Progenitor cell of endocrine pancreas (in vitro differentiated cells): ENCODE measurements at places on chromosomes 3 and 15. TPM values are rescaled to one million over a fixed set of nuclear protein-coding genes. Genes with fewer than 3 reads are reported as not detected.

The LRRC31 gene
- 0.67 and 1.2 TPM in 2 replicates for total RNA-seq

The ABHD6 gene
- total RNA-seq, result 5.9 and 6.1 TPM in 2 replicates

The DALRD3 gene
- total RNA-seq, result 44.1 and 45.5 TPM in 2 replicates

The PLSCR5 gene
- 0.31 TPM in 1 of 2 replicates, not detected in the other for total RNA-seq

The RASA2 gene
- 17.8 and 21.5 TPM in 2 replicates for total RNA-seq

The SLC25A26 gene
- 16.8 and 18.9 TPM in 2 replicates for total RNA-seq

The MCF2L2 gene
- 0.43 and 0.71 TPM in 2 replicates for total RNA-seq

The A4GNT gene
- total RNA-seq, result 3.1 and 3.4 TPM in 2 replicates

The ANKRD63 gene
- not detected in 2 replicates for total RNA-seq

The GABRR3 gene
- not detected in 2 replicates for total RNA-seq

The CCDC71 gene
- 28.6 and 29.8 TPM in 2 replicates for total RNA-seq

GRCh38 chr3:63060412-63060811, 185.2 kb upstream of the CADPS start:
- no peak for DNase-seq

DNA sequence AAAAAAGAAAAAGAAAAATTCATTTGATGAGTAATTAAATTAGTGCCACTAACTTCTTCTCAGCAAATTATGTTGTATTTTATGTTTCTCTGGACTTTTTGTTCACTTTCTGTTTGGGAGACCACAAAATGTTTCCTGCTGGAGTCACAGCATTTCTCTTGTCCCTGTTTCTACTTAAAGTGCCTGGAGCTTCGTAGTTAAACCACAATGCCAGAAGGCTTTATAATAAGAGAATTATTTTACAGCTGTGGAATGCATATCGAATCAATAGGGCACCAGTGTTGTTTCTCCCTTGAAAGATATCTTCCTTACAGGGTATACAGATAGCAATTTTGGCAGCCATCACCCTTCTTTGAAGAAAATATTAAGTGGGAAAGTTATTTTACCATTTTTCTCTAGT, 3.2 kb downstream of the DTWD1 start:
- no peak for DNase-seq

GRCh38 chr3:113966172-113966571, 18.4 kb downstream of the ZDHHC23 start:
- DNase-seq, result no peak

GRCh38 chr3:13769422-13769821, 110.4 kb downstream of the WNT7A start:
- DNase-seq, result no peak

GRCh38 chr3:1832395-1832794, 266.3 kb upstream of the CNTN4 start:
- no peak for DNase-seq

DNA sequence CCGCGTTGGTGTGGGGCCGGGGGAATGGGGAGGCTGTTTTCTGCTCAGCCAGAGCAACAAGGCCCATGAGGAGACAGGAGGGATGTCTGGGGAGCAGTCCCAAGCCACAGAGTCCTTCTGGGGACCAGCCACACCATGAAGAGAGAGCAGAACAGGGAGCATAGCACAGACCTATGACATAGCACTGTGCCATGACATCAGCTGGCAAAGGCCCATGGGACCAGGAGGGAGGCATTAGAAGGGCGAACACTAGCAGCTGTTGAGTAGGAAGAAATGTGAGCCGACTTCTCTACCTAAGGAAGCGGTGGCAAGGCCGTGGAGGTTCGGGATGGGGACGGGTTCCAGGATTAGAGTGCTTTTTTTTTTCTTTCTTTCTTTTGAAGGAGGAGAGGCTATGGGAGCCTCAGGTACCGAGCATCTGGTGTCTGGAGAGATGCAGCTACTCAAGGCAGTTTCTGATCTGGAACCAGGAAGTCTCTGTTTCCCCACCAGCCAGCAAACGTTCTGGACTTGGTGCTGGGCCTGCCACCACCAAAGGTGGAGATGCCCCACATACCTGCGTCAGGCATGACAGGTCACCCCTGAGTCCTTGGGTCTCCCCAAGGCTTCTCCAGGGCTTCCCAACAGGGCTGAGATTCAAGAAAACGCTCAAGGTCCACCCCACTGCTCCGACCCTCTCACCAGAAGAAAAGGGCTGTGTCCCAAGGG, 77.3 kb upstream of the CGNL1 start:
- DNase-seq, result no peak

- no peak for DNase-seq
These were observed 90.5 kb upstream of the CTDSPL start for GRCh38 chr3:37770938-37771918.

DNA sequence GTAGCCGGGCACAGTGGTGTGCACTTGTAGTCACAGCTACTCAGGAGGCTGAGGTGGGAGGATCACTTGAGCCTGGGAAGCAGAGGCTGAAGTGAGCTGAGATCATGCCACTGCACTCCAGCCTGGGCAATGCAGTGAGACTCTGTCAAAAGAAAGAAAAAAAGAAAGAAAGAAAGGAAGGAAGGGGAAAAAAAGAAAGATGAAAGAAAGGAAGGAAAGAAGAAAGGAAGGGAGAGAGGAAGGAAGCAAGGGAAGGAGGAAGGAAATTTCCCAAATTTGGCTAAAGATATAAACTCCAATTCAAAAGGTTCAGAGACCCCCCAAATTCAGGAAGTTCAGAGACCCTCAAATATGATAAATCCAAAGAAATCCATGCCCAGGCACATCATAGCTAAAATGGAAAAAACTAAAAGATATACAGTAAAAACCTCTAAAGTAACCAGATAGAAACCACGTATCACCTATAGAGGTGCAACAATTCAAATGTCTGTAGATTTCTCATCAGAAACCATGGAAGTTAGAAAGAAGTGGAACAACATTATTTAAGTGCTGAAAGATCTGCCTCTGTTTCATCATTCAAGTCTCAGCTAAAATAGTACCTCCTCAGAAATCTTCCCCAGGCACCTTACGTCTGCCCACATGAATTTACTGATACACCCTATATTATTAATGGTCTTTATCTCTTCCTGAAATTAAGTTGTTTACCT, 10.7 kb downstream of the DET1 start:
- no peak for DNase-seq

GRCh38 chr3:15858547-15859506, 61.0 kb upstream of the ANKRD28 start:
- DNase-seq, result peak; percentile 62

GRCh38 chr3:11632564-11632963, 11.2 kb downstream of the VGLL4 start:
- DNase-seq, result no peak

- no peak for DNase-seq
These were observed 248.5 kb upstream of the ONECUT1 start for GRCh38 chr15:53038655-53038941.

- no peak for DNase-seq
These were observed 14.2 kb downstream of the AMOTL2 start for GRCh38 chr3:134360046-134360445.

DNA sequence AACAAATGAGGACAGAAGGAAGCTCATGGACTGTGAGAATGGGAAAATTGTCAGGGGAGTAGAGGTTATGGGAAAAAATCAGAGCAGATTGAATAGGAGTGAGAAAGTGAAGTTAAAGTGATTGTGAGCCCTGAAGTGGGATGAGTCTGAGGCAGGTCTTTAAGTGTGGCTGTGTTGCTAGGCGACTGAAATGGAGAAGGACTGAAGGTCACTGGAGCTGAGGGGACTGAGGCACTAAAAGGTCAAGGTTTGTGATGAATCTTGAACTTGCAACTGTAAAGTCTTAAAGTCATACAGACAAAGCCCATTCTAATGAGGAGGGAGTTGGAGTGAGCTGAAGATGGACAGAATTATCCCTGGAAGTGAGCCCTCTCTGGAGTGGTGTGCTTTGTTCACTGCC, 518.9 kb downstream of the TUSC7 start:
- DNase-seq, result no peak

DNA sequence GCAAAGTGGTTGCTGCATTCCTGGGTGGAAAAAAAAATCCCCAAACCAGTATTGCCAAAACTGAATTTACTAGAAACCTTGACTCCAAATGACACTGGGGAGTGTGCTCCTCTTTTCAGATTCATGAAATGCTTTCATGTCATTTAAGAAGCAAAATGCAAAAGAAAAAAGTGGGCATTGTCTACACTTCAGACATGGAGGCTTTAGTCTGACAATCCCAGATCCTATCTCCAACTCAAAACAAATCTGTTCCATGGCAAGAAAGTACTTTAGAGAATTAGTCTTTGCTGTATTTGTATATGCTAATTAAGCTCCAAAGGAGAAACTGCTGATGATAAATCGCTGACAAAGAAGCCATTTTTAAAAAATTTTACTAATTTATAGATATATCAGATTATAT, 366.7 kb downstream of the MAGI1 start:
- no peak for DNase-seq

GRCh38 chr15:70672081-70672480, 91.3 kb downstream of the UACA start:
- no peak for DNase-seq

GRCh38 chr3:114669614-114670013, 375.8 kb downstream of the TIGIT start:
- DNase-seq, result no peak

GRCh38 chr3:184574515-184575417, 13.2 kb downstream of the EPHB3 start:
- no peak for DNase-seq

GRCh38 chr3:14431452-14431916, 29.1 kb downstream of the SLC6A6 start:
- DNase-seq, result no peak
